Cardiac fibroblast (primary cell): ENCODE measurements at places on chromosomes 1 and 21.

GRCh38 chr1:151511636-151512215 is 539 bp downstream of the CGN start:
- DNase-seq, result no peak

DNA sequence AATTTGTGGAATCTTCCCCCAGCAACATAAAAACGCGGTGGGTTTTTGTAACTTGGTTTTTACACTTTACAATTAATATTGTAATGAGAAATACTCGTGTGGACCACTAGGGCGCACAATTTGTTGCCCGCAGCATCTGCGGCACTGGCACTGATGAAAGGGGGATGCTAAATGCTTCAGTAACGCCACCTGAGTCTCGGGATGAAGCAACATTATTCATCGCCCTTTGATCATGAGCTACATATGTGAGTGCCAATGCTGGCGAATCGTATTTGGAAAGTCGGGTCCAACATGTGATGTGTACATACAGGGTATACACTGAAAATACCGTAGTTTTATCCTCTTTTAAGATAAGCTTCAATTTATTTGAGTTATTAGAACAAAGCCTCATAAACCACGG is 34.2 kb upstream of the COX20 start:
- DNase-seq, result peak; percentile 48

- peak; percentile 80 for DNase-seq
These were observed 82.6 kb downstream of the EVA1C start for GRCh38 chr21:32494934-32495709.

- no peak for DNase-seq
These were observed 62.4 kb upstream of the LRP8 start for GRCh38 chr1:53390261-53390660.

DNA sequence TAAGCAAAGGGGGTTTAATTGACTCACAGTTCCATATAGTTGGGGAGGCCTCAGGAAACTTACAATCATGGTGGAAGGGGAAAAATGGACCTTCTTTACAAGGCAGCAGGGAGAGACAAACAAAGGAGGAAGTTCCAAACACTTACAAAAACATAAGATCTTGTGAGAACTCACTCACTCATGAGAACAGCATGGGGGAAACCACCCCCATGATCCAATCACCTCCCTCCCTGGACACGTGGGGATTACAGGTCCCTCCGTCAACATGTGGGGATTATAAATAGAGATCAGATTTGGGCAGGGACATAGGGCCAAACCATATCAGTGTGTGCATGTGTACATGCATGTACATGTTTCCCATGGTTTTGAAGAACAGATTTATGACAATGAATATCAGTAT is 5.5 kb upstream of the SMG7 start:
- no peak for DNase-seq
